Activated T-cell treated with anti-CD3 and anti-CD28 coated beads, Interleukin-2, amount 50 U/mL, for 72 hours (primary cell): ENCODE measurements at places on chromosomes 4 and X.

DNA sequence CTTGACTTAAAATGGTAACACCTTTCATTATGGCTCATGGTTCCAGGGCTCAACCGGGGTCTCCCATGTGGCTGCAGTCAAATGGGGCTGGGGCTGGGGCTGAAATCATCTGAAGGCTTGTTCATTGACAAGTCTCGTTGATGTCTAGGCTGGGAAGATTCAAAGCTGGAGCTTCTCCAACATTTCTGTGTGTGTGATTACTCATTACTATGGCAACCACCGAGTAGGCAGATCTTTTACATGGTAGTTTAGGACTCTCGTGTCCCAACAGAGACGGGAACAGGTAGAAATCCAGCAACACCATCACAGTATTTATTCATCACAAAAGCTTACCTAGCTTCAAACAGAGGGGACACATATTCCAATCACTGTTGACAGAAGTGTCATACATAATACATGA, 7.8 kb downstream of the YTHDC1 start:
- DNase-seq = no peak

- no peak for DNase-seq
Measured at GRCh38 chr4:54945838-54946237, 179.6 kb downstream of the KDR start.

DNA sequence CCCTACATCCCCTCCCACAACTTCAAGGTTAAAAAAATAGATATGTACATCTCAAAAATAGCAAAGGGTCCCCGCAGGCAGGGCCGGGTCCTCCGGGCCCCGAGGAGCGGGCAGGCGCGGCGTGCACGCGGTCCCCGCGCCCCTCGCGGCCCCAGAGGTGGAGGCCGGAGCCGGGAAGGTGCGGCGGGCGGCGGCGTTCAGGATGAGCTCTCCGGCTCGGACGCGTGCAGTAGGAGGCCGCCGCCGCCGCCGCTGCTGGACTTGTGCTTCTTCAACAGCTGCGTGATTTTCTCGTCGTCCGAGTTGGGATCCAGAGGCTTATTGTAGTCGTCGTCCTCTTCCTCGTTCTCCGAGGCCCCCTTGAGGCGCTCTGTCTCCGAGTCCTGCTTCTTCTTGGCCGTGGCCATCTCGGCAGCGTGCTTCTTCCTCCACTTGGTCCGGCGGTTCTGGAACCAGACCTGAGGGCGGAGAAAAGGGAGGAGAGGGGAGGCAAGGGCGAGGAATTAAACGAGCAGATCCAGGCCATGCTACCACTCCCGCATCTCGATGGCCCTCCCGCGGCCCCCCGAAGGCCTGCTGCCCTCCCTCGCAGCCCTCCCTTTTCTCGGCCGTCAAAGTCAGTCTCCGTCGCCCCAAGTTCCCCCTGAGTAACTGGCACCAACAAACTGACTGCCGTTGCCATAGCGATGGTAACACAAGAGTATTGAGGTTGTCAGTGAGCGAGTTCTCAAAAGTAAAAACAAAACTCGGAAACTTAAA, 5.8 kb downstream of the NKX6-1 start:
- no peak for DNase-seq

GRCh38 chrX:147736045-147736444, 175.7 kb upstream of the FMR1 start:
- DNase-seq = no peak

DNA sequence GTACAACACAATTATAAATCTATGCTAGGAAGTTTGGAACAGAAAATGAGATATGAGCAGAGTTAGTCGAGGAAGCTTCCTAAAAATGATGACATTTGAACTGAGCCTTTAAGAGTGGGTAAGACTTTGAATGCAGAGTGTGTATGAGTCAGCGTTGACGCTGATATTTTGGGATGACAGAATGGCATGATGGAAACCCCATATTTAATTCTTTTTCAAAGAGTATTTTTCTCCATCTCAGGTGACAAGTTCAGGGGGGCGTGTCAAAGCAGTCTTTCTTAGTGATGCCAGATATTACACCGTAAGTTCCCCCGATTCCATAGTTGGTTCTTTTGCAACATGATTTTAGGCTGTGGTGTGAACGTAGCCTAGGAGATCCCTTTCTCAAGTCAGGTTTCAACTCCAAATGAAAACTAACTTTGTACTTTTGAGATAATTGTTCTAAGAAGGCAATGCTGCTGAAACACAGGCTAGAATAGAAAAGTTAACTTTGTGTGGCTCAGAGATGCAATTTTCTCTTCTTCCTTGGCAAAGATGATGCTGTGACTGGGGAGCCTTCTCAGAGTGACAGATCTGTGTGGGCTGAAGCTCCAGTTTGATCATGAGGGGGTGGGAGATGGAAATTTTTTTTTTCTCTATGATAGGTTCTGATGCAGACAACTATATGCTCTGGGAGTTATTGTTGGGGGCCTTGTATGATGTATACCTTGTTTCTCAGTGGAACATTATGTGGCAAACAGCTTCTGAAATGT, 59.2 kb downstream of the GLUD2 start:
- no peak for DNase-seq

DNA sequence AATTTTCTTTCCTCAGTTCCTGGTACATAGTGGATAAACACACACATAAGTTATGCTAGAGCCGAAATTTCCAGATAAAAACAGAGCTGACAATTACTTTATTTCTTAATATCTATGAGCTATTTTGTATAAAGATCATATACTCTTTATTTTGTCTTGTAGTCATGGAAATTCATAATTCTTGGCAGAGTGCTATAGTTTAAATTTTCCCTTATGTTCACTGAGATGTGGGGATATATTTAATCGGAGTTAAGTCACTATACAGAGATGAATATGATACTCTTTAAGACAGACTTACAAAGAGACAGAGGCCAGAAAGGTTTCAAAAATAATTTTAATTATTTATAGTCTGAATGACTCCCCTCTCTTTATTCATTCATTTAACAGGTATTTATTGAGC, 89.7 kb downstream of the PPEF1 start:
- DNase-seq = no peak

- no peak for DNase-seq
Measured at GRCh38 chrX:104566681-104567501, 892 bp downstream of the IL1RAPL2 start.

- no peak for DNase-seq
Measured at GRCh38 chr4:48706736-48707135, 73.3 kb downstream of the FRYL start.

- no peak for DNase-seq
Measured at GRCh38 chrX:14357314-14357713, 172.0 kb upstream of the GLRA2 start.

DNA sequence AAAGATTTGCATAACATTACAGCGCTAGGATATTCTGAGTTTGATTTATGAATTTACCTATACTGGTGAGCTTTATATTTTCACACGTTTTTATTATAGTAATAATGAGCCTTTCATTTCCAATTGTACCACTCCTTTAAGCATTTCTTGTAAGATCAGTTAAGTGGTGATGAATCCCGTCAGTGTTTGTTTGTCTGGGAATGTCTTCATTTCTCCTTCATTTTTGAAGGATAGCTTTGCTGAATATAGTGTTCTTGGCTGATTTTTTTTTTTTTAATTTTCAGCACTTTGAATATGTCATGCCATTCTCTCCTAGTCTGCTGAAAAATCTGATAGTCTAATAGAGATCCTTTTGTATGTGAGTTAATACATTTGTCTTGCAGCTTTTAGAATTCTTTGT, 70.1 kb downstream of the IL15 start:
- no peak for DNase-seq

GRCh38 chr4:153466949-153467896, 1.1 kb downstream of the TMEM131L start:
- DNase-seq = peak; percentile 57

DNA sequence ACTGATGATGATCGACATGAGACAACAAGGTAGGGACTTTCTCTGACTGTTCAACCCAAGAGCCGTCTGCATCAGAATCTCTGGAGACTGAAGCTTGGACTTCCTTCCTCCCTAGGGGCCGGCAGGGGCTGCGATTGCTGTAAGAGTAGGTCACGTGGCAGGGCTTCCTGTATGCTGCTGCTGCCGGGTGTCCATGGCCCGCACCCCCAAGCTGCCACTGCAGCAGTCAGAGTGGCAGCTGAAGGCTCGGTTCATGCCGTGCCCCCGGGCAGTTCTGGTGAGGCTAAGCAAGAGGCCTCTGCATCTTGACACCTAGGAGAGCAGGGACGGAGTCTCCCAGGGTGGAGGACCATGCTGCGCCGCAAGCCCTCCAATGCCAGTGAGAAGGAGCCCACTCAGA, at the start of gene SASH3:
Gene SASH3 (plus strand): TSS at position 203 of the 400 bp plus-strand sequence. CDS start 149 bp downstream, at position 352.
- peak; percentile 71 for DNase-seq

- DNase-seq = no peak
Measured at GRCh38 chr4:72797486-72797885, 228.5 kb upstream of the ADAMTS3 start.

DNA sequence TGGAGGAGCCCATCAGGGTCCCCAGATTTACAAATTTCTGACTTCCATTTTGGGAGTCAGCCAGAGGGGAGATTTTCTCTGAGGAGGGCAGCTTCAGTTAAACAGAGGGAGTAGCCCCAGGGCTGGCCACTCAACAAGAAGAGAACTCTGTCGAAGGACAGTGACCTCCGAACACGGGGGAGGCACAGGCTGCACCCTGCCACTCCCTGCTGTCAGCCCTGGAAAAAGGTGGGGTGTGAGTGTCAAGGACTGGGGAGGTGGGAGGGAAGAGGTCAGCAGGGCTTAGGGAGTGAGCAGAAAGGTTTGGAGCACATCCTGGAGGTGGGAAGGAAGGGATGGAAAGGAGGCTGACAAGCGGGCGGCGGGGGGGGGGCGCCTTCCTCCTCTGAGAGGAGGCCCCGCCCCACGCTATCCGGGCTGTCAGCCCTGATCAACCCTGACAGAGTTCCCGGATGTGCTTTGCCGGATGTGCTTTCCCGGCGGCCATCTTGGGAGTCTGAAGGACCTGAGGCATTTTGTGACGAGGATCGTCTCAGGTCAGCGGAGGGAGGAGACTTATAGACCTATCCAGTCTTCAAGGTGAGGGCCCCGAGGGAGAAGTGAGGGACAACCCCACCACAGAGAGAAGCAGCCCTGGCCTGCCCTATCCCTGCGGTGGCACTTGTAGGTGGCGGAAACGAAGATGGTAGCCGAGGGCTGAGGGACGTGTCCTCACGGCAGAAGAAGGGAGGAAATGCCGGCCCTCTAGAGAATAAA, at the start of gene MAGEC1:
Gene MAGEC1 (plus strand): TSS at position 495 of the 756 bp plus-strand sequence. CDS start 1,179 bp downstream, outside the sequence.
- no peak for DNase-seq

GRCh38 chr4:13765539-13765938, 138.0 kb upstream of the BOD1L1 start:
- no peak for DNase-seq

DNA sequence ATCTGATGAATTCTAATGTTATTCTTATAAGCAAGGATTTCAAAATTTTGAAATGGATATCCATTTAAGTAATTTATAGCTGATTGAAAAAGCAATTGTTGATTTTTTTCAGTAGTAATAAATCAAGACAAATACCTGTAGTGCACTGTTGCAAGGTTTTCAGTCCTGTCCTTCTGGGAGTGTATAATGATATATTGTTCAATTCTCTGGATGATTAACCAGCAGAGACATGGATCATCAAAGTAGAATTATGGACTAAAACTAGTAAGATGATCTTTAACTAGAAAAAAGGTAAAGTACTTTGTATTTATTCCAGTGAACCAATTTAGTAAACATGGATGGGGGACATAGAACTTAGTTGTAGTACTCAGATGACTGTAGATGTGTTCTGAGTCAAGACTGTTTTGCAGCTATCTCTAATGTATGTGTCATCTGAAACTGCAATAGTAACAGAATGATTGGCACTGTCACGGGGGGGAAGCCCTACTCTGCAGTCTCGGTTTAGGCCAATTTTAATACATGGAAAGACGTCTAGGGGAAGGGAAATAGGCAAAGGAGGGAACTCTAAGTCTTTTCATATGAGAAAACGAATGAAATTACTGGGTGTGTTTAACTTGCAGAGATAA, 121.9 kb downstream of the GLRA3 start:
- DNase-seq = peak; percentile 25

- DNase-seq = no peak
Measured at GRCh38 chr4:73172161-73172560, 86.4 kb downstream of the ANKRD17 start.

GRCh38 chrX:139936259-139936658, 3.4 kb upstream of the ATP11C start:
- DNase-seq = no peak

GRCh38 chrX:48531358-48531959, 8.1 kb upstream of the TBC1D25 start:
- DNase-seq = peak; percentile 17

GRCh38 chrX:19122641-19123009, 357 bp upstream of the ADGRG2 start:
- no peak for DNase-seq

DNA sequence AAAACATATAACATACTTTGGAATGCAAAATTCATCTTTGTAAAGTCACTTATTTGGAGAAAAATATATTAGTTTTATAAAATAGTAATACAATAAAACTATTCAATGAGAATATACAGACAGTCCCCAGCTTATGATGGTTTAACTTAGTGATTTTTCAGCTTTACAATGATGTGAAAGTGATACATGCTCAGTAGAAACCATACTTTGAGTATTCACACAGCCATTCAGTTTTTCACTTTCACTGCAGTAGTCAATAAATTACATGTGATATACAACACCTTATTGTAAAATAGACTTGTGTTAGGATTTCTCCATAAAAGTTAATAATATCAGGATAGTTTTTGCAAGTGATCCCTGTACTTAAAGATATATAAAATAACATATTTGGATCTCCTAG, 436.0 kb downstream of the CENPC start:
- no peak for DNase-seq

DNA sequence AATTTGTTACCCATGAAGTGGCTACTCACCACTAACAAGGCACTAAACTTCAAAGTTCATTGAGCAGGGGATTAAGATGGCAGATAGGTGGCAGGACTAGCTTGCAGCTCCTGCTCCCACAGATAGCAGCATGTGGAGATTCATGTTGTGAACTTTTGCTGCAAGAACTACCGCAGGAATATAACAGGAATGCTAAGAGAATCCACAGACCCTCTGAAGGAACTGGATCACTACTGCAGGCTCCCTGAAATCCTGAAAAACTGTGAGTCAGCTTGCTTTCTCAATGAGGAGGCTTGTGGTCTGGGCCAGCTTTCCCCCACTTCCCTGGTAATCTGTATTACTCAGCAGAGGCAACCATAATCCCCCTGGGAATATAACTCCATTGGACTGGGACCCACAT, 118.5 kb upstream of the VCX2 start:
- DNase-seq = no peak

- DNase-seq = peak; percentile 1
Measured at GRCh38 chr4:123304151-123304964, 92.2 kb upstream of the SPRY1 start.

GRCh38 chr4:22850630-22851029, 157.9 kb downstream of the GBA3 start:
- DNase-seq = no peak

DNA sequence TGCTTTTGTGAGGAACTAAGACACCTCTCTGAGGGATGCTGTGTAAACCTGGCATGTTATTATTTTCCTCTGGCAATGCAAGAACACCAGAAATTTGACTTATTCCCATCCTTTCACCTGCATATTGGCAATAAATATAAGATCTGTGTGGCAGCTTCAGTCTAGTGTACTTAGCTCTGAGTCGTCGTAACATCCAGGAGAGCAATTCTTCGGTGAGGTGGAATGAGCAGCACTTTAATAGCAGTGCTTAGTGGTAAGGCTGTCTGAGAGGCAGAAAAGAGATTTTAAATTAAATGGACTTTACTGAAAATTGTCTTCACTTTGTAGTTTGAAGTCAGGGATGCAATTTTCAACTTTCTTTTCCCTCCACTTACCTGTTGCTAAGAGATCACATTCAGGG, 344.9 kb downstream of the PCDH7 start:
- DNase-seq = no peak

- DNase-seq = no peak
Measured at GRCh38 chr4:176451443-176451842, 131.7 kb downstream of the SPCS3 start.

- DNase-seq = no peak
Measured at GRCh38 chr4:100489305-100489704, 28.5 kb downstream of the EMCN start.
